ENCODE measurements at places on chromosomes 6 and 20. TPM values are rescaled to one million over a fixed set of nuclear protein-coding genes. Genes with fewer than 3 reads are reported as not detected.

DNA sequence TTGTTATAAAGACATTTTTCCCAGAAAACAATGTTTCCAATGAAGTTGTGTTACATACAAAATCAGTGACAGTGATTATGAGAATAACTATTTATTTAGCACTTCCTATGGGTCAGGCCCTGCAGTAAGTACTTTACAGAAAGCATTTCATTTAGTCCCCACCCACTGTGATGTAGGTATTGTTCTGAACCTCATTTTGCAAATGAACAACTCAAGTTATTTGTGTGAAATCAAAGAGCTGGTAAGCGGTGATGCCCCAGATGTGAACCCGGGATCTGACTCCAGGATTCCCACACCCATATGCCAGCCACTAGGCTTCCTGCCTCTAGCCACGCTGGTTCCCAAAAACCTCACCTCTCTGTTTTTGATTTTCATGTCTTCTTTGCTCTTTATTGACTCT lies 30.9 kb downstream of the FAXC start:
- DNase-seq, result no peak
- H3K36me3 ChIP-seq, result no peaks in the 10 kb centered on the region
- H3K27me3 ChIP-seq, result no peaks in the 10 kb centered on the region
- H3K4me3 ChIP-seq, result no peak overlapping the region
- no peaks in the 10 kb centered on the region for H3K4me1 ChIP-seq
- no peak overlapping the region for H3K27ac ChIP-seq

DNA sequence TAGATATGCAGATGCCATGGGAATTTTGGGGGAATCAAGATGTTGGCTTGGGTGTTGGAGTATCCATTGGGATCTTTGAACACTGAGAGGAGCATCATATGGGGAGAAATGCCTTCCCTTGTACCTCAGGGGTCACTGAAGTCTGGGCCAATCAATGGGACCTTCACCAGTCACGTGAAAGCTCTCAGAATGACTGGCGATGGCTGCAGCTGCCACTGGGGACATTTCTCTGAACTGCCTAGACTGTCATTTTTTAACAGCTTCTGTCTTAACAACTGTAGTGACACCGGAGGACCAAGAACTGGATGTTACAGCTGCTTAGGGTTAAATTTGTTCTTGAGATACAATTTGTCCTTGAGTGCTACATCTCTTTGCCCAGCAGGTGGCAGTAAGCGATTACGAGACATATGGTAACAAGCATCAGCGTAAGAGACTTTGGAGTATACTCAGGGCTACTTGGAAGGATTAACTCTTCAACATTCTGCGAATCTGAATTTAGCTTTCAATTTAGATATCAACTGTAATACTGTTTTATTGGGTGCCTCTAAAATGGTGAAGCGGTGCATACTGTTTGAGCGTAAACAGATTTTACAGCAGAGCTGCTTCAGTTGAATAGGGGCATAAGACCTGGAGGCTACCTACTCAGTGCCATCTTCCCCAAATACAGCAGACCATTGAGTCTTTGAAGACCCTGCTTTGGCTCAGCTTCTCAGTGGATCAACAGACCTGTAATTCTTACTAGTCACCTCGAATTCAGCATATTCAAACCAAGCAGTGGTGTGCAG lies 36.0 kb downstream of the CCN2 start:
- H3K36me3 ChIP-seq, result no peaks in the 10 kb centered on the region
- H3K4me1 ChIP-seq, result no peaks in the 10 kb centered on the region
- H3K27me3 ChIP-seq, result no peaks in the 10 kb centered on the region
- H3K4me3 ChIP-seq, result no peak overlapping the region
- H3K27ac ChIP-seq, result no peak overlapping the region
- DNase-seq, result peak; percentile 29

DNA sequence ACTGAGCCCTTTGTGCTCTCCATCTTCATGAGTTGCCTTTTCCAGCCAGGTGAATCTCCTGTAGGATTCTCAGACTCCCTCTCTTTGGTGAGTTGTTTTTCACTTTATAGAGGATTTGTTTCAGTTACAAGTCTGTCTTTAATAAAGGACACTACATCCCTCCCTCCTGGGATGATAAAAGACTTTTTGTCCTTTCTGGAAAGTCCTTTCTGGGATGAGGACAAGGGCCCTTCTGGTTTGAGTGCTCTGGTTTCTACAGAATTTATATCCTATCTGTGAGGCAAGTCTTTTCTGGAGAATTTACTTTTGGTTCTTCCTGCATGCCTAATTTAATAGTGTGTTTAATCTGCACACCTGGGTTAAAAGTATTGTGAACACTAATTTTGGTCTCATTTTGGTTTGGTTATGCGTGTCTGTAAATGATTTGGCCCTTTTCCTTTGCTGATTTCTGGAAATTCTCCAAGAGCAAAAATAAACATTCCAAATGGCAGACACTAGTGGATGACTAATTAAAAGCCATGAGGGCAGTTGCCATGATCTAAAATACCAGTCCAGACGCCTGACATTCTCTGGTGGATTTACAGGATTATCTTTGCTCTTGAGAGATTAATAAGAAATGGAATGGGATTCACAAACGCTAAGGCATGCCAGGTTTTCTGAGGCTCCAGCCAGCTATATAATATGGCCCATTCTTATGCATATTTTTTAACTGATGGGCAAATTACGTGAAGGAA lies 44.8 kb downstream of the TCP11 start:
- no peak overlapping the region for H3K4me3 ChIP-seq
- H3K27ac ChIP-seq, result no peak overlapping the region
- DNase-seq, result no peak
- no peaks in the 10 kb centered on the region for H3K4me1 ChIP-seq

GRCh38 chr6:79993012-79993910 lies 11.2 kb upstream of the TTK start:
- H3K4me1 ChIP-seq, result no peaks in the 10 kb centered on the region
- H3K4me3 ChIP-seq, result no peak overlapping the region
- H3K27me3 ChIP-seq, result no peaks in the 10 kb centered on the region
- no peak overlapping the region for H3K27ac ChIP-seq

Gene BCAS1
- total RNA-seq, result 0.32 TPM

DNA sequence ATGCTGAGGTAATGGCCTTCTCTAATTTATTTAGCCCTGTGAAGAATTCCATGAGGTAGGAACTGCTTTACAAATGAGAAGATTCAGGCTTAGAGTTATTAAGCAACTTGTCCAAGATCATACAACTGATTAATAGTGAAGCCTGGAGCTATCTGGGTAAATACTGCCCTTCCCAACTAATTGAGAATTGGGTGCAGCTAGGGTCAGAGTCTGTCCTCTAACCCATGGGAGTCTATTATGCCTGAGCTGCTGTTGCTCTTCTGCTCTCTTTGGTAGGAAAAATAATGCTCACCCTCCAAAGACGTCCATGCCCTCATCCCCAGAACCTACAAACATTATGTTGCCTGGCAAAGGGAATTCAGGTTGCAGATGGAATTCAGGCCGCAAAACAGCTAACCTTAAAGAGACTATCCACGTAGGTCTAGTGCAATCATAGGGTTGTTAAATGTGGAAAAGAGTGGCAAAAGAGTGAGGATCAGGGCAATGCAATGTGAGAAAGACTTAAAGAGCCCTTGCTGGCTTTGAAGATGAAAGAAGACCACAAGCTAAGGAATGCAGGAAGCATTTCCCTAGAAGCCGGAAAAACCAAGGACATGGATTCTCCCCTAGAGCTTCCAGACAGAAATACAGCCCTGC lies 90.1 kb downstream of the SPTLC3 start:
- H3K4me1 ChIP-seq, result no peaks in the 10 kb centered on the region
- no peaks in the 10 kb centered on the region for H3K36me3 ChIP-seq
- H3K27ac ChIP-seq, result no peak overlapping the region
- no peaks in the 10 kb centered on the region for H3K27me3 ChIP-seq
- DNase-seq, result no peak

All from gastrocnemius medialis (tissue), 4 donors.